ENCODE measurements at places on chromosomes 4 and X. TPM values are rescaled to one million over a fixed set of nuclear protein-coding genes. Genes with fewer than 3 reads are reported as not detected.

Gene RS1
- not detected for total RNA-seq

GRCh38 chr4:6446538-6447451 lies 25.6 kb downstream of the PPP2R2C start:
- no peak overlapping the region for H3K4me3 ChIP-seq
- no peaks in the 10 kb centered on the region for H3K27me3 ChIP-seq
- H3K4me1 ChIP-seq: no peaks in the 10 kb centered on the region
- no peaks in the 10 kb centered on the region for H3K36me3 ChIP-seq
- DNase-seq: peak; percentile 37

DNA sequence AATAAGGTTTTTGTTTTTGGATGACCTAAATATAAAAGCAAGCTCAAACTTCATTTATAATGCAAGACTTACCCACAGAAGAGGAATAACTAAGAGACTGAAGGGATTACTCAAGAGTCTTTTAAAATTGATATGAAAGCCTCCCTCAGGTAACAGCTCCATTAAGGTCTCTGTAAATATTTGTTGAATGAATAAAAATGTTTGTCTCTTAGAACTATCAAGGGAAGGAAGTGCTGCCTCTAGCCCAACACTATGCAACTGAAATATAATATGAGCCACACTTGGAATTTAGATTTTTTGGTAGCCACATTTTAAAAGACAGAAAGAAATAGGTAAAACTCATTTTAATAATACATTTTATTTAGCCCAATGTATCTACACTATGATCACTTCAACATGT lies 127.8 kb downstream of the SH3RF1 start:
- H3K36me3 ChIP-seq: no peaks in the 10 kb centered on the region
- DNase-seq: no peak
- H3K27me3 ChIP-seq: no peaks in the 10 kb centered on the region
- H3K27ac ChIP-seq: no peak overlapping the region

GRCh38 chr4:121824171-121824527 lies 466 bp upstream of the CCNA2 start:
- no peaks in the 10 kb centered on the region for H3K27me3 ChIP-seq
- no peaks in the 10 kb centered on the region for H3K36me3 ChIP-seq
- peak overlapping the region; percentile 65 for H3K27ac ChIP-seq
- no peaks in the 10 kb centered on the region for H3K4me1 ChIP-seq
- DNase-seq: no peak
- H3K4me3 ChIP-seq: peak overlapping the region; percentile 76

DNA sequence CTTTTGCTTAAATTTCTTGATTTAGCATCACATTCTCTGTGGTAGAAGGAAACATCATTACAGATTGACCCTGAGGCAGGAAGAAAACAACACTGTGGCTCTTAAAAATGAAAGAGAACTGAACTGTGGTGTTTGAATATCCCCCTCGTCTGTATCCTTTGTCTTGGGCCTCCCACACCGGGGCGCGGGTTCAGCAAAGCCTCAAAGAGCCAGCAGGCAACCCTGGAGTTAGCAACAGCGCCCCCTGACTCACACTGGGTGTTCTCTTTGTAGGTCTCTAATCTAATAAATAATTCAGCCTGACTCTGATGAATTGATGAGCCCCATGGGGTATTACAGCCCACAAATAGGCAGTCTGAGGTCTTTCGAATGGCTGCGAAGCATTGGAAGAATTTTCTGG lies 46.1 kb upstream of the CTSO start:
- H3K27me3 ChIP-seq: no peaks in the 10 kb centered on the region
- no peak overlapping the region for H3K27ac ChIP-seq
- H3K36me3 ChIP-seq: no peaks in the 10 kb centered on the region
- H3K4me1 ChIP-seq: no peaks in the 10 kb centered on the region

Gene OPN1MW3
- total RNA-seq: not detected

GRCh38 chr4:108141213-108141950 lies 27.4 kb downstream of the LEF1 start:
- no peak overlapping the region for H3K27ac ChIP-seq
- no peaks in the 10 kb centered on the region for H3K27me3 ChIP-seq
- DNase-seq: no peak
- H3K4me1 ChIP-seq: no peaks in the 10 kb centered on the region
- H3K4me3 ChIP-seq: no peak overlapping the region
- no peaks in the 10 kb centered on the region for H3K36me3 ChIP-seq

DNA sequence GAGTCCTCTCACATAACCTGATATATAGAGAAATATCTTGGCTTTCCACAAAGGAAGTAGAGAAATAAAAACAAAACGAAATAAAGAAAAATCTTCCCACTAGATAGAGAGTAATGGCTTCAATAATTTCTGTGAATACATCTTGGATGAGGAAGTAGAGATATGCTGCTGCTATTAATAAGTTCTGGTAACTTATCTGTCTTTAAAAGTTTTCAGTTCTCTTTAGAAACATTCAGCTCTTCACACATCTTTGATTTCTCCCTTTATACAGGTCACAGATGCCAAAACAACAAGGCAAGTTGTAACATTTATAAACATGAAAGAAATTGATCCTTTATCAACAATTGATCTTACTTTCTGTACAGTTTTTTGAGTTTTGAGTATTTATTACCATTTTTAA lies 615.8 kb downstream of the TRAM1L1 start:
- H3K27ac ChIP-seq: no peak overlapping the region
- no peak overlapping the region for H3K4me3 ChIP-seq
- no peaks in the 10 kb centered on the region for H3K36me3 ChIP-seq
- no peak for DNase-seq
- no peaks in the 10 kb centered on the region for H3K27me3 ChIP-seq

Gene DSPP
- total RNA-seq: not detected

DNA sequence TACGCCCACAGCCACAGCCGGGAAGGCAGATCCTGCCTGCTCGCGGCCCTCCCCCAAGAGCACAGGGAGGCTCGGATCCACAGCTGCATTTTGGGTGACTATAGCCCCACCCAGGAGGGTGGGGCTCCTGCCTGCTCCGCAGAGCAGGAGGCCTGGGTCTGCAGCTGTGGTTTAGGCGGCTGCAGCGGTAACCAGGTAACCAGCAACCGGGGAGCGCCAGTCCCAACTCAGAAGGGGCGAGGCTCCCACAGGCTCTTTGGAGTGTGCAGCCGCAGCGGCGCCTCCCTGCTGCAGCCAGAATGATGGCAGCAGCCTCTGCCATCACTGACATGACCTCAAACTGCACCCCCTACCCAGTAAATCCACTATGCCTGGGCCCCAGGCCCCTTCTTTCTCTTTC lies 148.0 kb upstream of the F9 start:
- no peak for DNase-seq
- no peaks in the 10 kb centered on the region for H3K36me3 ChIP-seq
- no peaks in the 10 kb centered on the region for H3K27me3 ChIP-seq
- no peaks in the 10 kb centered on the region for H3K4me1 ChIP-seq
- H3K27ac ChIP-seq: no peak overlapping the region

- H3K27ac ChIP-seq: no peak overlapping the region
- DNase-seq: no peak
- no peaks in the 10 kb centered on the region for H3K36me3 ChIP-seq
- H3K4me3 ChIP-seq: no peak overlapping the region
Measured at GRCh38 chr4:4202510-4202909, 24.2 kb downstream of the OTOP1 start.

DNA sequence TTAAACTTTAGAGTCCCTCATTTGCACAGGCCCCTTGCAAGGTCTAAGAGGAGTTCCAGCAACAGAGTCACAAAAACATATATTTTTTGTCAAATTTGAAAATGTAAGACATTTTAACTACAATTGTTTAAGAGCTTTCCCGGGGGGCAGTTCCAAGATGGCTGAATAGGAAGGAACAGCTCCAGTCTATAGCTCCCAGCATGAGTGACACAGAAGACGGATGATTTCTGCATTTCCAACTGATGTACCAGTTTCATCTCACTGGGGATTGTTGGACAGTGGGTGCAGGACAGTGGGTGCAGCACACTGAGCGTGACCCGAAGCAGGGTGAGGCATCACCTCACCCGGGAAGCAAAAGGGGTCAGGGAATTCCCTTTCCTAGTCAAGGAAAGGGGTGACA lies 71.4 kb upstream of the NMU start:
- no peaks in the 10 kb centered on the region for H3K4me1 ChIP-seq
- DNase-seq: no peak
- H3K4me3 ChIP-seq: no peak overlapping the region
- H3K27ac ChIP-seq: no peak overlapping the region

GRCh38 chr4:5750946-5751665 lies 40.1 kb downstream of the EVC start:
- H3K27ac ChIP-seq: no peak overlapping the region
- peaks cover 1% of the 10 kb centered on the region for H3K36me3 ChIP-seq
- no peaks in the 10 kb centered on the region for H3K4me1 ChIP-seq
- no peaks in the 10 kb centered on the region for H3K27me3 ChIP-seq
- DNase-seq: no peak
- H3K4me3 ChIP-seq: no peak overlapping the region

Gene HMGN5
- 1.5 TPM for total RNA-seq

GRCh38 chrX:39689376-39690104 lies 408.2 kb downstream of the BCOR start:
- no peaks in the 10 kb centered on the region for H3K36me3 ChIP-seq
- H3K27me3 ChIP-seq: no peaks in the 10 kb centered on the region
- H3K4me3 ChIP-seq: peak overlapping the region; percentile 33
- no peak for DNase-seq
- peak overlapping the region; percentile 54 for H3K27ac ChIP-seq
- H3K4me1 ChIP-seq: no peaks in the 10 kb centered on the region

DNA sequence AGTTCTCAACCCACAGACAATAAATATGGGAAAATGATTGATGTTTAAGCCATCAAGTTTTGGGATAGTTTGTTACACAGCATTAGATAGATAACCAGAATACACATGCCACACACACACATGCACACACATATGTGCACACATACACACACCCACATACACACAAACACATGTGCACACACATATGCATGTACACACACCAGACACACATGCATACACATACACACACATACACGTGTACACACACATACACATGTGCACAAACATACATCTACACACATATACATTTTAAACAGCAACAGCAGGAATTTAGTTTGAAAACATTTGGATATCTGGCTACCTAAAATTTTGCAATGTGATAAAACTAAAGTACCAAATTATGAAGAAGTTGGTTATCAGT lies 42.7 kb upstream of the TMEM150C start:
- DNase-seq: no peak
- no peak overlapping the region for H3K4me3 ChIP-seq
- H3K27ac ChIP-seq: no peak overlapping the region
- H3K4me1 ChIP-seq: no peaks in the 10 kb centered on the region

DNA sequence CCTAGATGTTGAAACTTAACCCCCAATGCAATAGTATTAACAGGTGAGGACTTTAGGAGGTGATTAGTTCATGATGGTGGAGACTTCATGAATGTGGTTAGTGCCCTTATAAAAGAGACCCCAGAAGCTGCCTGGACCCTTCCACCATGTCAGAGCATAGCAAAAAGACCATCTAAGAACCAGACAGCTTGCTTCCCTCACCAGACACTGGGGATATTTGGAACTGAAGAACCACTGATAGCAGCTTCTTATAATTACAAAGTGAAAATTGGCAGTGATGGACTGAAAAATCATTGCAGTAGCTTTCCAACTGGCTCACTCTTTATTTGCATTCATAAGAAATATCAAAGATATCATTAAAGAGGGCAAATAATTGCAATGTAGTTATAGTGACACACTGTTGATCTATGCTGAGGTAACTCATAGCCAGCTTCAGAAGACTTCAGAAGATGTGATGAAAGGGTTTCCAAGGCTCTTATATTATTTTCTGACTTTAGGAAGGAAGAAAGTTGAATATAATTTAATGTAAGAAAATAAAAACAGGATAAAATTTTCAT lies 5.8 kb downstream of the RASSF6 start:
- DNase-seq: no peak
- H3K4me3 ChIP-seq: no peak overlapping the region
- H3K4me1 ChIP-seq: no peaks in the 10 kb centered on the region
- H3K27ac ChIP-seq: no peak overlapping the region

DNA sequence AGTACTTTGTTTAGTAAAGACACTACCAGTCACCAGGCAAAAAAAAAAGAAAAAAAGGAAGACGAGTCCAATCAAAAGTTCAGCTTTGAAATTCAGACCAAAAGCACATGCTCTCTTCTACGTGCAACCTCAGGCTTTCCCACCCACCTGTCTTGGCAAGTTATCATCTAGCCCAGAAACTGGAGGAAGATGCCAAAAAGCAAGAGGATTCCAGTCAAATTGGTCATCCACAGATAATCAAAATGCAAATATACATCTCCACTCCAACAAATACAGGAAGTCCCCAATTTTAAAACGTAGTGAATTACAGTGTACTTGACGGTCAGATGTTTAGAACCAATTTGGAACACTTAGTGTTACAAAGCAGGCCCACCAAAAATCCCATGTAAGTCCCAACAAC lies 96.5 kb downstream of the PALLD start:
- H3K27me3 ChIP-seq: no peaks in the 10 kb centered on the region
- no peak overlapping the region for H3K4me3 ChIP-seq
- no peaks in the 10 kb centered on the region for H3K4me1 ChIP-seq

GRCh38 chr4:62622089-62622488 lies 1422.0 kb downstream of the ADGRL3 start:
- H3K36me3 ChIP-seq: no peaks in the 10 kb centered on the region
- H3K27ac ChIP-seq: no peak overlapping the region
- H3K4me1 ChIP-seq: no peaks in the 10 kb centered on the region

Gene GRID2
- total RNA-seq: 0.54 TPM

DNA sequence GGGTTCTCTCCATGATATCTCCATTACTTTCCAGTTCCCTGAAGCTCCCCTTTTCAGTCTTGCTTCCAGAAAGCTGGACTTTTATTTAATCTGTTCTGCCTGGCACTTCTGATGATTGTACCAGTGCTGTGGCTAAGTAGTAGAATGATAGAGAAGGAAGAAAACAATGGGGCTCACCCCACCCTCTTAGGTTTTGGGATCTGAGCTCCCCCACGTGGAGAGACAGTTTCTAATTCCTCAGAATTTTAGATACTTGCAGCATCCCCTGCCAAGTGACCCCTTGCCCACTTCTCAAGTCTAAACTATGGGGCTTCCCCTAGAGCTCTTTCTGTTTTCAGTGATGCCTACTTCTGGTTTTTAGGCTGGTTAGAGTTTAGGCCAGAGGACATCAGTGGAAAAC lies 73.9 kb downstream of the GC start:
- no peaks in the 10 kb centered on the region for H3K27me3 ChIP-seq
- H3K4me3 ChIP-seq: no peak overlapping the region
- no peaks in the 10 kb centered on the region for H3K4me1 ChIP-seq
- H3K36me3 ChIP-seq: no peaks in the 10 kb centered on the region
- no peak for DNase-seq

Gene F8A3
- 26.5 TPM for total RNA-seq

- H3K36me3 ChIP-seq: no peaks in the 10 kb centered on the region
- H3K4me1 ChIP-seq: peaks cover 5% of the 10 kb centered on the region
- H3K27me3 ChIP-seq: no peaks in the 10 kb centered on the region
- DNase-seq: no peak
Measured at GRCh38 chr4:7158081-7158750, 34.1 kb upstream of the SORCS2 start.

GRCh38 chr4:31908261-31908660 lies 1188.1 kb downstream of the PCDH7 start:
- no peaks in the 10 kb centered on the region for H3K36me3 ChIP-seq
- no peaks in the 10 kb centered on the region for H3K27me3 ChIP-seq
- no peak for DNase-seq
- no peak overlapping the region for H3K4me3 ChIP-seq
- H3K4me1 ChIP-seq: no peaks in the 10 kb centered on the region

Gene PPP4R3C
- not detected for total RNA-seq

- no peaks in the 10 kb centered on the region for H3K27me3 ChIP-seq
- no peaks in the 10 kb centered on the region for H3K36me3 ChIP-seq
Measured at GRCh38 chrX:96436105-96436504, 248.5 kb upstream of the DIAPH2 start.

Data from Peyer's patch (tissue), 4 donors.